ENCODE measurements at places on chromosomes 2 and 18.
A peak's percentile ranks its signal among the peaks of the same experiment; 100 is the strongest.

DNA sequence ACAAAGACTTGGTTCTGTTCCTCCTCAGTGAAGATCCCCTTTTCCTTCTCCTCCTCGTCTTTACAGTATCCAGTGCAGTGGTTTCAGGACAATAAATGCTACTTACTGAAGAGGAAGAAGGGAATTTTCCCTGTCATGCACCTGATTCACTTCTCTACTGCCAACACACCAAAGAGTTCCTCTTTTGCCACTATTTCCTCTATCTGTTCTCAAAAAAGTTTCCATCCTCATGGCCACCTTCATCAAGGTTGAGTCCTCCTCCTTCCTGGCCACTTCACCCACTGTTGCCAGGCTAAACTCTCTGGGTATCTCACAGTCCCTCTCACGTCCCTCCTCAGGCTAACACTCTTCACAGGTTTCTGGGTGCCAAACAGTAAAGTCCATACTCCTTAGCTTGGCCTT, 41.7 kb downstream of the PLEKHM3 start:
- DNase-seq, result peak; percentile 8

DNA sequence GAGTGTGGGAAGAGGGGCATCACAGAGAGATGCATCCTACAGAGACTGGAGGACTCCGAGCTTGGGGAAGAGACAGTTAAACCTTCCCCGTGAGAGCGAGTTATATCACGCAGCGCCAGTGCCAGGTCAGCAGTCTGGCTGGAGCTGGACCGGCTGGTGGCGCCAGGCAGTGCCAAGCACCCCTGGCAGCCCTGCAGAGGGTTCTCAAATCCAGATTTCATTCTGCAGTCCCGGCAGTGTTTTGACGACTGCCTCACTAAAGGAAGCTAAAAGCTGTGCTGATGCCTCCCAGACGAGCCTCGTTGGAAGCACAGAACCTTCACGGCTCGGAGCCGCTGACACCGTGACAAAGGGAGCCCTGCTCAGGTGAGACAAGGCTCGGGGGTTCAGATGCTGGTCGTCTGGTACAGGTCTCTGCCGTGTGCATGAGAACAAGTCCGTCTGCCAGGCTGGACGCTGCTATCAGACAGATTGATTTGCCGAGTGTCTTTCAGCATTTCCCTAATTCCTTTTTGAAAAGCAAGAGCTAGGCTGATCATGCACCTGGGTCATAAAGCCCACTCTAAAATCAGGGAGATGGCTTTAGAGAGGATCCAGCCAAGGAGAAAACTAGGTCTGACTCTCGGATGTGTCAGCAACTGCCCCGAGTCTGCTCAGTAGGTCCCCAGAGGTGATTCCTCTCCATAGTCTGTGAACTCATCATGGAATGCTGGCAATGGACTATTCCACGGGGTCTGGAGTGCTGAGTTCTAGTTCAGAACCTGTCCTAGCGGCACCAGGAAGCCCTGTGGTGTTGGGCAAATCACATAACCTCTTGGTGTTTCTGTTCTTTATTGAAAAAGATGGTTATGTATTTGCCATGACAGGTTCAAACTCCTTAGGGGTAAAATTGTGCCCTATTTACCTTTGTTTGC, 240.6 kb downstream of the SOX11 start:
- DNase-seq, result no peak

- no peak for DNase-seq
Measured at GRCh38 chr2:141021611-141022010, 1109.2 kb downstream of the LRP1B start.

- DNase-seq, result peak; percentile 47
Measured at GRCh38 chr18:75827751-75828287, 400.3 kb upstream of the SMIM21 start.

- DNase-seq, result no peak
Measured at GRCh38 chr2:157283468-157283867, 26.0 kb downstream of the GALNT5 start.

- no peak for DNase-seq
Measured at GRCh38 chr2:158103411-158104012, 1.8 kb downstream of the UPP2 start.

DNA sequence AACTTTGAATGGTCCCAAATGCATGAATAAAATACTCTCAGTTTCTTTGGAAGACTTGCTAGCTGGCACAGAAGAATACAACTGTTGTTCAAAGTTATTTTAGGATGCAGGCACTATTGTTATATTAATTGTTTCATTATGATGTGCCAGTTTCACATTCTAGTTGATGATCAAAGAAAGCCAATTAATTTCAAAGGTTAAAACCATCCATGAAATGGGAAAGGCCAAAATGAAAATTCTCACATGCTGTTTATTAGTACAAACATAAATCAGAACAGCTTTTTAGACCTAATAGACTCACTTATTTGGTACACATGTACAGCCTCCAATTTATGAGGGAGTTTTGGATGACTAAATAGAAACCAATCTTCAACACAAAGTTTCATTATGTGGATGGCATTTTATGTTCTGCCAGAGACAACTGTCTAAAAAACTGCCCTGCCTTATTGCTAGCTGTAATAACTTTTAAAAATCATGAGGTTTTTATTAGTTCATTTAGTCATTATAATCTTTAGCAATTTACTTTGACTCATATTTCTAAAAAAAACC, 42.2 kb downstream of the RFTN2 start:
- no peak for DNase-seq

DNA sequence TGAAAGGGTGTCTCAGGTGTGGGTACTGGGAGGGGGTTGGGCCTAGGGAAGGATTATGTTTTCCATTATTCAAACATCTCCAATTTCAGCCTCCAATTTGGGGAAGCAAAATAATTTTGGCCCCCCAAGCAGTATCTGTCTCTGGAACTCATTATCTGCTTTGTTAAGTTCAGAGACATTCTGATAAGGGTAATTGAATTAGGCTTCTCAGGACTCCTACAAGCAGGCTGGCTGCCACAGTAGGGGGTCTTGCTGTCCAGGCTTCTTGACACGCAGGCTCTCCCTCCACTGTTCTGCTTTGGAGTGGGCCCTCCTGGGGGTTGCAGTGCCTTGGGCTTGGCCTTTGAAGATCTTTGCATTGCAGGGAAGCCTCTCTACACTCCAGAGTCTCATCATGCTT, 108.1 kb upstream of the SIX2 start:
- no peak for DNase-seq

DNA sequence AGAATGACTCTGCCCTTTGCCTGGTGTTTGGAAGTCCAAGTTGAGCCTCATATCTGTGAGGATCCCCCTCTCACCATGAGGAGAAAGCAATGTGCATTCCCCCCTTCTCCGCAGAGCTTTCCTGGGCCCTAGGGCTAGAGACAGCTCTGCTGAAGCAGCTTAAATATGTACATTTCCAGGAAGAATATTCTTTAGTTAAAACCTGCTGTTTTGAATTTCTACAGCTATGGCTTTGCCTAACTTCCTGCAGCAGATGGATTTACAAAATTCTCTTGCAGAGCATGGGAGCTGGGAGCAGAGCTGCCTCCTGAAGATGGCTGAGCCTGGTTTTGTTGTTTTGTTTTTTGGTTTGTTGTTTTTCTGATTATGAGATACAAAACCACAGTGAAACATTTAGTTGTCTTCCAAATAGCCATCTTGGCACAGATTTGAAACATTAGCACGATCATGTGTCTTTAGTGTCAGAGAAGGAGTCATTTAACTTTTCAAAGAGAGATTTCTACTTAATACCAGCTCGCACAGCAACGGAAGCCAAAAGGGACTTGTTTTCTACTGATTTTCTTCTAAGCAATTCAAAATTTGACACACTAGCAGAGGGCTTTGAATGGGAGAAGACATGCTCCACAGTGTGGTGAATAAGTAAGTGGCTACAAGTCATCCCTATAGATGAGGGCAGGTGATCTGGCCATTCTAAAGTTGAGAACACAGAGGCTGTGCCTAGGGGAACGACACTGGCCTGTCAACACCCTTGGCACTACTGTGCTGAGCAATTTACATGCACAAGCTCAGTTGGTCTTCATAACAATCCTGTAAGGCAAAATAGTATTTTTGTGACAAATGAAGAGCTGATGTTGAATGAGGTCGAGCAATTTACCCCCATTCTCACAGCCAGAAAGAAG, 222.6 kb downstream of the MREG start:
- DNase-seq, result no peak

DNA sequence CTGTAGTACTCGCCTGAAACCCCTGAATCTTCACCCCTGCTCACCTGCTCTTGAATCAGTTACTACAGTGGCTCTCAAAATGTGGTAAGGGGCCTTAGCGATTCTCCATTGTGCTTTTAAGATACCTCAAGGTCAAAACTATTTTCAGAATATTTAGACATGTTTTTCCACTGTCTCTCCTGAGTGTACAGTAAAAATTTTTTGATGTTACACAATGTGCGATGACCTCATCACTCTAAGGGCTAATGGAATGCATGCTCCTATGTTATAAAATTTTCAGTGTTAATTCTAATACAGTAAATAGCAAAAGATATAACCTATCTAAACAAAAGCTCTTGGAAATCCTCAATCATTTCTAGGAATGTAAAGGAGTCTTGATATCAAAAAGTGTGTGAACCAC, 336.9 kb upstream of the PKDCC start:
- DNase-seq, result peak; percentile 51

DNA sequence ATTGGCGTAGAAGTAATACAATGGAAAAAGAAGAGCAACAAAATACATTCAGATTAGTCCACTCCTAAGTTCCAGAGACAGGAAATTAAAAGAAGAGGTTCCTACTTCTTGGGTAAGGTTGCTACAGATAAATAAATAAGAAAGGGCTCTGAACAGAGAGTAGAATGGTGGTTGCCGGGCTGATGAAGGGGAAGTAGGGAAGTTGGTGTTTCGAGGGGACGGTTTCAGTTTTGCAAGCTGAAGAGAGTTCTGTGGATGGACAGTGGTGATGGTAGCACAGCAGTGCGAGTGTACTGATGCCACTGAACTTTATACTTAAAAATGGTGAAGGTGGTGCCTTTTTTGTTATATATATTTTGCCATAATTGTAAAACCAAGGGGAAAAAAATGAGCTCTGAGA, 48.2 kb downstream of the CABYR start:
- no peak for DNase-seq

DNA sequence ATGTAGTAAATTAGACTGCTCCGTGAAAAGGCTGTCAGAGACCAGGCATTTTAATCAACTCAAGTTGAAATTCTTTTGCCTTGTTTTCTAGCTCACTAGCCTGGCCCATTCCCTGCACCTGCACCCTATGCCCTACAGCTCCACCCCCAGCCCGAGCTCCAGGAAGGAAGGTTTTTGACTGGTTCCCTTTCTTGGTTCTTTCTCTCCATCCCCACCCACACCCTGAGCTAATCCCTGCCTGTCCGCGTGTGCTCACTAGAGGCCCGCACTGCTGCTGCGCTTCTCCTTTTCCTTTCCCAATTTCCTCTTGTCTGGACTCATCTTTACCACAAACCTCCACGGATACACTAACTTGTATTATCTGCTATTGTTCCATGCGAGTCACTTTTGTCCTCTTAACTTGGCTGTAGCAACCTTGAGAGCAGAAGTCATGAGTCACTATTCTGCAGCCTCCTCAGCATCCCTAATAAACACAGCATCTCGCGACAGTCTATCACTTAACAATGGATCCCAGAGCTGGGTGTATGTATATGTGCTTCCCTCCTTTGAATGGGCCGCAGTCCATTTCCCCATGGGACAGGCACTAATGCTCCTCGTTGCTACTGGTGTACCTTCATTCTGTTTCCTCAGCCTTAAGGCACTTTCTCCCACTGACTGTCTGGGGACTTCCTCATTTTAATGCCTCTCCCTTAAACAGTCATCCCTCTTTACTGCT, 36.5 kb downstream of the COLEC12 start:
- no peak for DNase-seq

- no peak for DNase-seq
Measured at GRCh38 chr2:241538838-241539615, 19.5 kb upstream of the BOK start.

DNA sequence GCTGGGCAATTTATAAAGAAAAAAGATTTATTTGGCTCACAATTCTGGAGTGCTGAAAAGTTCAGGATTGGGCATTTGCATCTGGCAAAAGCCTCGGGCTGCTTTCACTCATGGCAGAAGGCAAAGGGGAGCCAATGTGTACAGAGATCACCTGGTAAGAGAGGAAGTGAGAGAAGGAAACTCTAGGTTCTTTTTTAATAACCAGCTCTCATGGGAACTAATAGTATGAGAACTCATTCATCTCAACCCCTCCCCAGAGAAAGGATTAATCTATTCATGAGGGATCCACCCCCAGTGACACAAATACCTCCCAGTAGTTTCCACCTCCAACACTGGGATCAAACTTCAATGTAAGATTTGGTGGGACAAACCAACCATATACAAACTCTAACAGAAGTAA, 129.0 kb downstream of the EVA1A start:
- no peak for DNase-seq

DNA sequence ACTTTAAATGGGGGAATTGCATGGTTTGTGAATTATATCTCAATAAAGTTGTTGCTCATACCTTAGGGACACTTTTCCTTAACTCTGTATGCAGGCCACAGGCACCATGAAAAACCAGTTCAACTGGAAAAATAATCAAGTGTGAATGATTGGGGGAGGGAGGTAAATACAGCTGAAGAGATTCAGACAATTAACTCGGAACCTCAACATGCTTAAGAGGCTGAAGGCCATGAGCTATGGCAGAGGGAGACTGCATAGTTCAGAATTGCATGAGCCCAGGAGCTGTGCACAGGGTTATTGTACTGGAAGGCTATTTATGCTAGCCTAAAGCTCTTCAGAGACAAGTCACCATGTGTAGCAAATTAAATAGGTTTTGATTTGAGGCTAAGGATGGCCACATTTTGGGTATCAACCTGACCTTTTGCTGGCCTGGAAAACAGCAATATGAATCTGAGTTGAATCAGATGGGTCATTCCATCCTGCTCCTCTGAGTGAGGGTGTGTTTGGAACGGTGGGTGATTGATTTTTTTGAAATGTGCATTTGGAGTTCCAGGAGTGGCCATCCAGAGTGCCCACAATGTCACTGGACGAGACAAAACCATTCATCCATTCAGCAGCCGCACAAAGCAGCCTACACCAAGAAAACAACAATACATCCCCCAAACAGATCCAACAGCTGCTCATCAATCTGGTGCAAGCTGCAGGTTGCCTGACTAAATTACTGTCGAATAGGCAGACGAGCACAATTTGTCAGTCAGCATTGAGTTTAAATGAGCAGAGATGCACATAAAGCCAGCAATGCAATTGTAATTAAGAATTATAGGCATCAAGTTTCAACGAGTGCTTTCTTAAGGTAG, 42.5 kb downstream of the HRH4 start:
- no peak for DNase-seq

DNA sequence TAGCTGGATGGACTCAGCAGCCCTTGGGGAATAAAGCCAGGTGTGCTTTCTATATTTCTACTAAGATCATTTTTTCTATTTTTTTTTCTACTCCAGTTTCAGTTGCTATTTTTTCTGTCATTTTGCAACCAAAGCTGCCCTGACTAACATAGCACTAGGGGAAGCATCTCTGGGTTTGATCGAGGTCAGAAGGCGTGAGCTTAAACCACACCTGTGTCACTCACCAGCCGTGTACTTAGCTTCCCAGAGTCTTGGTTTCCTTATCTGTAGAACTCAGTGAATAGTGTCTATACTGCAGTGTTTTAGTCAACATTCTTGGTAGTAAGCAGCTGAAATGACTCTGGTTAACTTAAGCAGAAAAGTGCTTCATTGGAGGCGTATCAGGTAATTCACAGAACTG, 489.6 kb upstream of the SPRED2 start:
- DNase-seq, result no peak
